Stimulated activated CD4-positive, alpha-beta T cell treated with anti-CD3 and anti-CD28 coated beads, Interleukin-4, amount 100 ng/mL, for 4 hours (primary cell): ENCODE measurements at places on chromosomes 2 and 18.

- DNase-seq = no peak
Observed at GRCh38 chr2:122780251-122780650, 1024.8 kb downstream of the TSN start.

DNA sequence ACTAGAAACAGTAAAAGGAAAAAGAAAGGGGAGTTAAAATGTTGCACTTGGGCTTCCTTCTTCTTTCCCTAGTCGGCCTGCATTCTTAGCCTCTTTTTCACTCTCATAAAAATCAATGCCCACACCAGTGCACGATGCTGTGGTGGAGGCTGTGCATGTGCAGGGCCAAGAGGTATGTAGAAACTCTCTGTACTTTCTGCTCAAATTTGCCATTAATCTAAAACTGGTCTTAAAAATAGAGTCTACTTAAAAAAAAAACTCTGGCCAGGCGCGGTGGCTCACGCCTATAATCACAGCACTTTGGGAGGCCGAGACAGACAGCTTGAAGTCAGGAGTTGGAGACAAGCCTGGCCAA is 11.1 kb downstream of the TRAPPC8 start:
- DNase-seq = no peak

DNA sequence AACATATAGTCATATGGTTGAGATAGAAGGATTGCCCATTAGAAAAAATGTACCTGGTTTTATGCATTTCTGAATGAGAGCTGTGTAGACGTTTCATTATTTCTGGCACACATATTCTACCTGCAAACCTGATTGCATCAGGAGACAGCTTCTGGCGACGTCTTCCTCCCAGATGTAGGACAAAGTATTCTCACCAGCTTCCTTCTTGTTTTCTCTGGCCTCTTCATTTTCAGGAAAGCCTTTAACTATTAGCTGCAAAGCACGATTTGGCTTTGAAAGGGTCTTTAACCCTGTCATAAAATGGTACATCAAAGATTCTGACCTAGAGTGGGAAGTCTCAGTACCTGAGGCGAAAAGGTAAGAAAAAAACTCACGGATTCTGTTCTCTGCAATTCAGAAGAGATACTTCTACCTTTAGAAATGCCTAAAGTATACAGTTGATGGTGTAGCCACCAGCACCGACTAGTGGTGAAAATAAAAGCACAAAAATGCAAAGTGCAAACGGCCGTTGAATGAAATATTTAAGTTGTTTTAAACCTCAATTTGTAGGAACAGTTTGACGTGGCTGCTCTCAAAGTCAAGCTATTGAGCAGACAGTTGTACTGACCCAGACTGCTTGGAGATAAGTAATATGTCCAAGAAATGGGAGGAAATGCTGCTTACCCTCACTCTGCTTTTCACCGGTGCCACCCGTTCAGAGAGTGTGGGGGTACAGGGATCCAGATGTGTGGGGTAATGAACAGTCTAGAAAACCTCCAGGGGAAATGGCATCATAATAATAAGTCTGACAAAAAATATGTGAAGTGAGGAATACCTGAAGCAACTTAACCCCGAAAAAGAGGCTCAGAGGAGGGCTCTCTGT is 20.2 kb downstream of the IL18RAP start:
- peak; percentile 12 for DNase-seq

GRCh38 chr2:148523315-148523714 is 121.2 kb upstream of the EPC2 start:
- no peak for DNase-seq

DNA sequence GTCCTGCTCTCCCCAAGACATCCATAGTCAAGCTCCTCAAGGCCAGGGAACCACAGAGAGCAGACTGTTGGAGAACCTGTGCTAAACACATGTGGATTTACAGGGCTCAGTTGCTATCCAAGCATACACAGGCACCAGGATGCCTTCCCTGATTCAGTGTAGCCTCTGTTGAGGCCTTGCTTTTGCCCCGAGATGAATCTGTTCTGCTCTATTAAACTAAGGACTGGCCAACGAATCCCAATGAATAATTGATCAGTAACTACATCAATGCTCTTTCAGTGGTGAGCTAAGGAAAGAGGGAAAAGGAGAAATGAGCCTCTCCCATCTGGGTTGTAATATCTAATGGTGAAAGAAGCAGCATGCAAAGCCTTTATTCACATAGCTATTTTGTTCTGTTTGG is 58.7 kb upstream of the SPTBN1 start:
- no peak for DNase-seq

DNA sequence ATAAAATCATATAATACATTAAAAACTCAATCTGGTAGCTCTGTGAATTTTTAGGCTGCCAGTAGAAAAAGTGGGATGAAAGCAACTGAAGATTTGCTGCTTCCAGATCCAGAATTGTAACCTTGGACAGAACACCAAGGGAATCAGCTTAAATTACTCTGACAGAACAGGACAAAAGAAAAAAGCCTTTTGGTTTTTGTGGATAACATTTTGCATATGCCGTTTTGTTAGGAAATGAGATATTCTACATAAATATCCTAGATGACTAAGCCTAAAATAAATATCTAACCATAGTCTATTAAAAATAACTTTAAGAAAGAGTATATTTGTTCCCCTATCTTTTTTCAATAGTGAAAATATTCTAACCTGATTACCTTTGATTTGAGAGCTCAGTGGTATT is 148.7 kb upstream of the DOCK10 start:
- DNase-seq = no peak

DNA sequence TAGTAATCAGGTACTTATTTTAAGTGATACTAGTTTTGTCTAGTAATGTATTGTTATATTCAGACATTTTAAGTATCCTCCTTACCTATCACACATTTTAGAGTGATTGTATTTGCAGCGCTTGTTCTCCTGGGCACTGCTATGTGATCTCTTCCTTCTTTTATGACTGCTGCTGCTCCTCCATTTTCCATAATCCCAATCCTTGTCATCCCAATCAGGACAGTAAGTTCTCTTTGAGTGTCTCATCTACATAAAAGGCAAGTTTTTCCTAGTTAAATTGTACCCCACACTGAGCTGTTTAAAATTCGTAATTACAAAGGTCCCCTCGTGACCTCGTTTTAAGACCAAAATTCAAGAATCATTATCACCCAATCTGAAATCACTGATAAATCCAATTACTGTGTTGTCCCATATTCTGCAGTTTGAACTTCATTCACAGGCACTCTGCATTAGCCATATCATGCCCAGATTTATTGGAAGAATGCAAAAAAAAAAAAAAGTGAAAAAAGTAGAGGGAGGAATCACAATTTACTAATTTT is 2.8 kb downstream of the CLK1 start:
- no peak for DNase-seq

DNA sequence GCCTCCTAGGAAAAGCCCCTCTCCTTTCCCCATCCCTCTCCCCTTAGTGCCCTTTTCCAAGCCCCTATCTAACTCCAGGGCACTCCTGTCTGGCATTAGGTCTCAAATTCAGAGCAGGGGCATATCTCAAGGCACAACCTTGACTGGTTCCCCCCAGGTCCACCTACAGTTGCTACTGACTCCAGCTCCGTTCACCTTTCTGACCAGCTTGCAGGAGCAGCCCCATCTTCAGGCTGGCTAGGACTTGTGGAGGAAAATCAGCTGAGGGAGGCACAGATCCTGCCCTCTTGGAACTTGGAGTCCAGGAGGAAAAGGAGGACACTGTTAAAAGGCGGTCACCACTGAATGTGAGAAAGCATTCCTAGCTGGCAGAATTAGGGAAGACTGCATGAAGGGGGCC is 152.4 kb downstream of the ZFP36L2 start:
- DNase-seq = no peak

DNA sequence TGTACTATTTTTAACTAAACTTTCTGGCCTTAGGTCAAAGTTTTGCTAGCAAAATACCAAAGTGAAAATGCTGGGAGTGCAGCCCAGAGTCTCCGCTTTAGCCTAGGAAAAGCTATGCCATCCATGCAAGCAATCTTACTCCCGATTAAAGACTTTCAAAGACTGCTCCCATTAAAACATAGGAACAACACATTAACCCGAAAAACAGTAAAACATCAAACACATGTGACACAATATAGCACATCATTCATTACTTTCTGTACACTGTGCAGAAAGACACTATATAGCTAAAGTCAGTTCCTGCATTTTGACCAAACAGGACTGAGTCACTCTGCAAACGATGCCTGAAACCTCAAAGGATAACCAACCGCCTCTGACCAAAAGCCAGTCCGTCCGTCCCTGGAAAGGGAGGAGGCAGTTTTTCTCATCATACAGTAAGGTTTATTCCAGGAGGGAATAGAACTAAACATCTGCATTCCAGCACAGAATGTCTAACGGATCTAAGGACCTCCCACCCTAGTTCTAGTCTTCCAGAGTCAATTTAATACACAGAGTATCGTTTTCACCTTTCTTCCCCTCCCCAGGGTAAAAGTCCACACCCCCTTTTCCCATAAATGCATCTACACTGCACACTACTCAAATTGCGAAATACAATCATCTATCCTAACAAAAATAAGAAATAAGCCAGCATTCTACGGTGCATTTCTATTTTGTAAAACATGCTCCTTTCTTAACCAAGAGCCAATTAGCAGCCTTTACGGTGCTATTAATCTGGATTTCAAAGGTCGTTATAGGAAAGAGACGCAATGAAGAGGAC is 1.7 kb downstream of the ROCK2 start:
- DNase-seq = no peak

DNA sequence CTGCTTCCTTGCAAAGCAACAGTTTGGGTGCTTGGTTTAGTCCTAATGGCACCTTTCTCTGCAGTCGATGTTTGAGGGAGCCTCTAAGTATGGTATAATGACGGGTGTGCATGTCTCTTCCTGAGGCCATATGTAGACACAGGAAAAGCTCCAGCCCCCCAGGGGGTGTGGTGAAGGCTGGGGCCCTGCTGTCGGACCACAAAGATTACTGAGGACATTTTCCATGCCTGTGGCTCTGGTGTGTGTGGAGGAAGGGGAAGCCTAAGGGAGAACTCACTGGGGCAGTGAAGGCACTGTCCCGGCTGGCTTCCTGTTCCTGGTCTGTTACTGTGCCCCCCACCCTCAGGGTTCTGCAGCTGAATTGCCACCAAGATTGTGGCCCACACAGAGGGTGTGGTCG is 187.1 kb downstream of the FHOD3 start:
- DNase-seq = no peak

DNA sequence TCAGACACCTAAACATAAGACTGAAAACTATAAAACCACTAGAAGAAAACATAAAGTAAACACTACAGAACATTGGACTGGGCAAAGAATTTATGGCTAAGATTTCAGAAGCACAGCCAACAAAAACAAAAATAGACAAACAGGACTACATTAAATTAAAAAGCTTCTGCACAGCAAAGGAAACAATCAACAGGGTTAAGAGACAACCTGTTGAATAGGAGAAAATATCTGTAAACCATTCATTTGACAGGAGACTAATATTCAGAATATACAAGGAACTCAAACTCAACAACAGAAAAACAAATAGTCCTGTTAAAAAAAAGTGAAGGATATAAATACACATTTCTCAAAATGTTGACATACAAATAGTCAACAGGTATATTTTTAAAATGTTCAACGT is 106.7 kb upstream of the FANCL start:
- DNase-seq = no peak

DNA sequence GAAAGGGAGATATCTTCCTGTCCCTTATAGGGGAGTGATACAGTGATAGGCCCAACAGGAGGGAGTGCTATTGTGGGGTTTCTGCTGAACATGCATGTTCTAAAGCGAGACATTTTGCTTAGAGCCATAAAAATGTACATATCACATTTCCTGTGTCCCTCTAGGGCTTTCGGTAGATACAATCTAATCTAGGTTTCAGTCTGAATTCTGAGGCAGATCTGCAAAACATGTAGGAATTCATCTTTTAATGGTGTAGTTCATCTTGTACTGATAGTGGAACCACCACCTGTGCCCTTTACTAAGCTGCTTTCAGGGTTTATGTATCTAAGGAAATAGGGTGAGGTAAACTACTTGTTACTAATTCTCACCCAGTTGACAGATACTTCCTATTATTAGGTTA is 73.8 kb downstream of the SPTBN1 start:
- DNase-seq = no peak

DNA sequence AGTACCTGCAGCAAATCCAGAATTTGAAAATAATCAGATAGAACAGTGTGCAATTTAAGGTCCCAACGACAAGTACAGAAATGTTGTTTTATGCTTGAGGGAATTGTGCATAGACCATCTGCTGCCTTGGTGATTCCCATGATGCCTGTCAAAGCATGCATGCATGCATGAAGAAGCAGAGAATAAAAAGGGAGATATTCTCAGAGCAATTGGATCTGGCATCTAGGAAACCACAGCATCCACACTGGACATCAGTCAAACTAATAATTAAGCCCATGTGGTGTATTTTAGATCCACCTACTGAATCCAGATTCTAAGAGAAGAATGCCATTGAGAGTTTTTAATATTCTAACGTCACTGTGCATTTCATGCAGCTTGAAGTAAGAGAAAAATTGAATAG is 361.2 kb downstream of the FSIP2 start:
- DNase-seq = no peak

- DNase-seq = no peak
Observed at GRCh38 chr18:7778181-7778580, 211.1 kb downstream of the PTPRM start.

DNA sequence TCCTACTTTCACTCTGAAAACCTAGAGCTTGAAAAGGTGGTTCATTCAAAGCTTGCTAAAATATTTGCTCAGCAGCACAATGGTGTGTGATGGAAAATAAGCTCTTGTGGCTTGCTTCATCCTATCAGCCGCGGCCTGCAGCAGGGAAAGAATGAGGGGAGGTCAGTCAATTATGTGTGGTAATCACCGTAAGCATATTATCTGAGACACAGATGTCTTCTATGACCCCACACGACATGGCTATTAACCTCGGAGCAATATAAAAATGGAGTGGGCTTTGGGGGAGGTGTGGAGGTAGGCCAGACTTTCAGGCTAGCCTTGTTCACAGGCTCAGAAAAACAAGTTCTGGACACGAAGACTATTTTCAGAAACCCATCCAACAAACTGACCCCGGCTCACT is 98.4 kb upstream of the SIX3 start:
- DNase-seq = no peak

DNA sequence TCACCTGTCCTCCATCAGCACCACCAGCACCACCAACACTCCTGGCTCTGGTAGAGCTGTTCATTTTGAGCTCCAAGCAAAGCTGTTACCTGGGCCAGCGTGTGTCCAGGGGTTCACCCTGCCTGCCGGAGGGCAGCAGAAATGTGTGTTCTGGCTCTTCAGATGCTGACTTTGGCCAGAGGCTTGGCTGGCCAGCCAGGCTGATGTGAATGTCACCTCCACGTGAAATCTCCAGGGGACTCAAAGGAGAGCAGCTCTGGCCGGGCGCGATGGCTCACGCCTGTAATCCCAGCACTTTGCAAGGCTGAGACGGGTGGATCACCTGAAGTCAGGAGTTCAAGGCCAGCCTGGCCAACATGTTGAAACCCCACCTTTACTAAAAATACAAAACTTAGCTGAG is 33.5 kb downstream of the CIB4 start:
- DNase-seq = no peak

DNA sequence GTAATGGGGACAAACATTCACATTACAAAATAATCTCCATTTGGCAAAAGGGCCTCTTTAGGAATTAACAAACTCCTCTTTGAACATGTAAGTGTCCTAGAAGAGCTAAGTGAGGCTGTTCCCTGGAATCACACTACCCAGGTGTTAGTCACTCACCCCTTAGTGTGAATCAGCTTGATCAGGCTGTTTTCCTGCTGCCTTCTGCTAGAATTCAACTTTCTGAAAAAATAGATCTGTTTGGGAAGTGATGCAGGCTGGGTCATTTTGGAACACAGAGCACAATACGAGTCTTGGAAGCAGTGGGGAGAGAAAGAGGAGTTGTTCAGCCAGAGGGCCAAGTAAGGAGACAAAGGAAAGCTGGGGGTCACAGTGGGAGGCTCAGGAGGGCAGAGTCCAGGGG is 40.0 kb downstream of the TTC32 start:
- DNase-seq = no peak

GRCh38 chr18:55731594-55732042 is 143.6 kb upstream of the TCF4 start:
- no peak for DNase-seq
